Gastroesophageal sphincter (tissue), 4 donors: ENCODE measurements at places on chromosomes 7 and 10. TPM values are rescaled to one million over a fixed set of nuclear protein-coding genes. Genes with fewer than 3 reads are reported as not detected.

GRCh38 chr10:120612756-120613155 is 155.7 kb downstream of the PLPP4 start:
- no peaks in the 10 kb centered on the region for H3K36me3 ChIP-seq
- no peak overlapping the region for H3K27ac ChIP-seq
- H3K4me1 ChIP-seq: no peaks in the 10 kb centered on the region
- H3K27me3 ChIP-seq: no peaks in the 10 kb centered on the region
- no peak overlapping the region for H3K4me3 ChIP-seq
- no peak for ATAC-seq

DNA sequence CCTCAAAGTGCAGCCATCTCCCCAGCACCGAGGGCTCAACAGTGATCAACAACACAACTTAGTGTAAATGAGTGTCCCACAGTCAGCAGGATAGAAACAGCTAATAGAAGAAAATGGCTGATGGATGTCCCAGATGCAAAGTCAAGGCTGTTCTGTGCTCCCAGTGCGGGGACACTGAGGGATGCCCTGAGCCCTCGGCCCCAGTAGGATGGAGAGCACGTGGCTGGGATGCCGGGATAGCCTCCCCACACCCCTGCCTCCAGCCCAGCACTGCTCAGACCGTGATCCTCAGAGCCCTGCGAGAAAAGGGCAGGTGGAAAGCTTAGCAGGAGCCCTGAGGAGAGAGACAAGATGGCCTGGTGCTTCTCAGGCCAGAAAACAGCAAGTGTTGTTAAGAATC is 243.9 kb upstream of the TCERG1L start:
- H3K27ac ChIP-seq: no peak overlapping the region
- no peak overlapping the region for H3K4me3 ChIP-seq
- H3K4me1 ChIP-seq: no peaks in the 10 kb centered on the region

The GJD4 gene
- not detected for total RNA-seq

DNA sequence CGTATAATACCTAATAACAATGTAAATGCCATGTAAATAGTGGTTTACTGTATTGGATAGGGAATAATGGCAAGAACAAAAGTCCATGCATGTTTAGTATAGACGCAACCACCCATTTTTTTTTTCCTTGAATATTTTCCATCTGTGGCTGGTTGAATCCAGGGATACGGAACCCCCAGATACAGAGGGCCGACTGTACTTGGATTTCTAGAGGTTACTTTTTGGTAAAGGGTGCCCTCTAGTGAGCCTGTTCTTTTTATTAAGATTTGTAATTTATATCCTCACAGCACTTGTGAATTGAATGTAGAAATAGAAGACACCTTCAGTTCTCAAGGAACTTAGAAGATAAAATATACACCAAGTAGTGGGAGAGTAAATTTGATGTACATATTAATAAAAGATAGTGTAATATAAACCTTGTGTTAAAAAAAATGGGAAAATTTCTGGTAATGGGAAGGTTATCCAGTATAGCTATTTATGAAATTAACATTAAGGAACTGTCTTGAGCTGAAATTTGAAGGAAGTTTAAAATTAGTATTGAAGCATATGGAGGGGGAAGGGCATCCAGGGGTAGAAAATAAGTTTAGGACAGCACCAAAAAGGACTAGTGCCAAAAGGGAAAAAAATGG is 32.0 kb downstream of the EXOC6 start:
- H3K4me1 ChIP-seq: peaks cover 5% of the 10 kb centered on the region
- no peaks in the 10 kb centered on the region for H3K27me3 ChIP-seq
- no peaks in the 10 kb centered on the region for H3K36me3 ChIP-seq
- no peak overlapping the region for H3K27ac ChIP-seq
- H3K4me3 ChIP-seq: no peak overlapping the region
- ATAC-seq: peak; percentile 65

GRCh38 chr10:78614744-78615143 is 454.0 kb upstream of the ZMIZ1 start:
- H3K27me3 ChIP-seq: no peaks in the 10 kb centered on the region
- no peaks in the 10 kb centered on the region for H3K4me1 ChIP-seq
- no peaks in the 10 kb centered on the region for H3K36me3 ChIP-seq
- no peak overlapping the region for H3K27ac ChIP-seq
- no peak overlapping the region for H3K4me3 ChIP-seq

GRCh38 chr7:90869335-90869734 is 273.2 kb downstream of the CDK14 start:
- H3K4me1 ChIP-seq: no peaks in the 10 kb centered on the region
- no peak overlapping the region for H3K27ac ChIP-seq
- H3K27me3 ChIP-seq: no peaks in the 10 kb centered on the region
- no peak overlapping the region for H3K4me3 ChIP-seq
- no peaks in the 10 kb centered on the region for H3K36me3 ChIP-seq

DNA sequence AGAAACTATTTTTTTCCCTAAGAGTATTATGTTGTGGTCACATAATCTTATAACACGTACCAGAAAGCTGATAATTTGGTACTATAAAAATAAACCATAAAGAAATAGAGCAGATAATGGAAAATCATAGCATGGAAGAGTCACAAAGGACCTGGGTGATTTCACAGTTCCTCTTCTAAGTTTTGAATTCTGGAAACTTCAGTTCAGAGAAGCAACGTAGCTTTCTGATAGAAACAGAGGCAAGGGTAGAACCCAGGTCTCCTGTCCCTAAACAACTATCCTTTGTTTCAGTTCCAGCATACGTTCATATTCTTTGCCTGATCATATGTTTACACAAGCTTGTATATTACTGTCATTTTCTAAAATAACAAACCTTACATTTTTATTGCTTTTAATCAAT is 47.9 kb downstream of the MRC1 start:
- no peaks in the 10 kb centered on the region for H3K27me3 ChIP-seq
- H3K4me3 ChIP-seq: no peak overlapping the region
- no peak for ATAC-seq
- H3K36me3 ChIP-seq: no peaks in the 10 kb centered on the region
- no peaks in the 10 kb centered on the region for H3K4me1 ChIP-seq

DNA sequence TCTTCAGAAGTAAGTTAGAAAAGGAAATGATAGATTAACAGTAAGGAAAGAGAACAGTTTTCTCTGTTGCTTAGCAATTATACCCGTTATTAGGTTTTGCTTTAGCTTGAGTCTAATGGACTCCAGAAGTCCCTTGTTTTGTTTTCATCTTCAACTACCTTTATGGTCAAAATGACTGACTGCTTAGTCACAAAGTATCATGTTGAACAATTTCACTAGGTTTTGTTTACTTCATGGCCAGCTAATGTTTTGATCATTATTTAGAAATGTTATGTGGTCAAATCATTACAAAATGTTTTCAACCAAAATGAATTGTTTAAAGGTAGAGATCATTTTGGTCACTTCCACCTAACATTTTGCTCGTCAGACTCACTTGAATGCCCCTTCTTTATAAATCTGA is 1.9 kb downstream of the UBN2 start:
- no peak overlapping the region for H3K27ac ChIP-seq
- peaks cover 41% of the 10 kb centered on the region for H3K4me1 ChIP-seq
- no peaks in the 10 kb centered on the region for H3K27me3 ChIP-seq
- peak overlapping the region; percentile 92 for H3K4me3 ChIP-seq
- no peak for ATAC-seq
- H3K36me3 ChIP-seq: peaks cover 11% of the 10 kb centered on the region

GRCh38 chr10:6669269-6669859 is 89.3 kb upstream of the PRKCQ start:
- H3K27me3 ChIP-seq: peaks cover 7% of the 10 kb centered on the region
- no peak overlapping the region for H3K4me3 ChIP-seq
- no peaks in the 10 kb centered on the region for H3K36me3 ChIP-seq
- no peaks in the 10 kb centered on the region for H3K4me1 ChIP-seq
- no peak for ATAC-seq
